ENCODE measurements at places on chromosomes 4 and X.

GRCh38 chr4:3501126-3501824 lies 30.9 kb downstream of the LRPAP1 start:
- no peak for DNase-seq

DNA sequence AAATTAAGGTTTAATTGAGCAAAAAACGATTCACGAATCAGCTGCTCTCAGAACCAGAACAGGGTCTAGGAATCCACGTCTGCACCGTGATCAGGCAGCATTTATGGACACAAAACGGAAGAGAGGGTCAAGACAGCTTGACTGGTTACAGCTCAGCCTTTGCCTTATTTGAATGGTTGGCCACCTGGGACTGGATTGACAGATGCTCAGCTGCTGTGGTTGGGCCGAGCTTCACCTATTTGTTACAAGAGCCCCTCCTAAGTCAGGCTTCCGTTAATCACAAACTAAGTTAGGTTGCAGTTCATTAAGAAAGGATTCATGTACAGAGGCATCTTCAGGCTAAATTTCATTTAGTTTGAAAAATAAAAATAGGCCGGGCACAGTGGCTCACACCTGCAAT lies 50.6 kb upstream of the MAN2B2 start:
- DNase-seq: no peak

DNA sequence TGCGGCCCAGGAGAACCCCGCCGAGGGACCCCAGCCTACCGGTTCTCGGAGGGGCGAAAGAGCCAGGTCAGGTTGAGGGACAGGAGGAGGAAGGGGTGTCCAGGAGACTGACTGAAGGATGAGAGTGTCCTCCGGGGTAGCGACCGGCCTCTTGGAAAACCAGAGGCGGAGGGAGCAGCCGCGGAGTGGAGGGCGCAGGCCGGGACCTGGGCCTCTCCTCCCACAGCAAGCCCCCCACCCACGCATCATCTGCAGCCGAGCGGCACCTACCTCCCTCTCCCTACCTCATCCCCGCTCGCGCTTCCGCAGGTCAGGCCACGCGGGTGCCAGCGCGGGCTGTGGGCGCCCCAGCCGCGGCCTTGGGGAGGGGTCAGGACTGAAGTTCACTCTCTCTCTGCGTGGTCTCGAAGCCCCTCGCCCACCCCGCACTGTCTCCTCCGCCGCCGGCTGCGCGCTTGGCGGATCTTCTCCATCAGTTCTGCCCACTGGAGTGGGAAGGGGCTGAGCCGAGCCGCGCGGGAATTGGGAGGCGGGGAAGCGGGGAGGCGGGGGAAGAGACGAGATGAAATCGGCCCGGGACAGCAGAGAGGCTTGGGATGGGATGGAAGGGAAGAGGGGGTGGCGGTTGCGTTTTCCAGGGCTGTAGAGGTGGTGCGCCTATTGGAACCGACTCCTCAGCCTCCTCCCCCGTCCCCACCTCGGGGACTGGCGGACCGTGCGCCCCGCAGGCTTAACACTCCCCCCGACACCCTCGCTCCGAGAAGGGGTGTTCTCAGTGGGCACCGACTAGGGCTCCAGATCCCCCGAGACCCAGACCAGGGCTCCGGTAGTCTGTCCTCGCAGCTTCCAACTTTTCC lies 1.8 kb downstream of the NLGN4X start:
- DNase-seq: no peak

DNA sequence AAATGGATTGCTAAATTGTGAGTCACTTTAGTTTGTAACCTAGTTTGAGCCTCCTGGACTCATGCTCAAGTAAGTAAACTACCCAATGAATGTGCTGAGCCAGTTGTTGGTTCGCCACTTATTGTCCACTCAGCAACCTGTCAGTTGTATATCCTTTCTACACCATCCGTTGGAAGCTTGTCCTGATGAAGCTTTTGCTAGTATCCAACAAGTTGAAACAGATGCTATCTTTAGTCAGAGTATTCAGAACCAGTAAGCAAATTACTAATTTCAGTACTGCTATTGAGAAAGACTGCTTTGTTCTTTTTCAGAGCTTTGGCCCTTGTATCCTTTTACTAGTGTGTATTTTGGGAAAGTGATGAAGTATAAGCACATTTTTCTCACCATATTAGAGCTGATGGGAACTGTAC lies 4.3 kb upstream of the NAA15 start:
- DNase-seq: no peak

GRCh38 chr4:190017357-190018200 lies 9.5 kb downstream of the FRG2 start:
- DNase-seq: no peak

- no peak for DNase-seq
These were observed 9.6 kb upstream of the UVSSA start for GRCh38 chr4:1337376-1337831.

DNA sequence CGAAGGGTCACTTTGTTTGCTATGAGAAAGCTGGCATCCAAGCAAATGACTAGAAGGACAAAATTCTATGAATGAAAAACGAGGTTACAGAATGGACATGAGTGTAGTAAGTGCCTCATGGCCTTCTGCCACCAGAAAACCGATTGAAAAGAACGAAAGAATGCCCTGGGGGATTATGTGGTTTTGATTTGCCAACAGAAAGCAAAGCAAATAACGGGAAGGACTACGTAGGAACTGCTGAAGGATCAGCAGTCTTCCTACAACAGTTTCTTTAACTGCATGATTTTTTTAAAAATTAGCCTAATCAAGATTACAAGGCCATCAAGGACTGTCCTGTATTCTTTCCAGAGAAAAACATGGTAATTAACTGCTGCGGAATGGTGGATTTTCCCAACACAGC lies 50.6 kb downstream of the NRK start:
- no peak for DNase-seq

DNA sequence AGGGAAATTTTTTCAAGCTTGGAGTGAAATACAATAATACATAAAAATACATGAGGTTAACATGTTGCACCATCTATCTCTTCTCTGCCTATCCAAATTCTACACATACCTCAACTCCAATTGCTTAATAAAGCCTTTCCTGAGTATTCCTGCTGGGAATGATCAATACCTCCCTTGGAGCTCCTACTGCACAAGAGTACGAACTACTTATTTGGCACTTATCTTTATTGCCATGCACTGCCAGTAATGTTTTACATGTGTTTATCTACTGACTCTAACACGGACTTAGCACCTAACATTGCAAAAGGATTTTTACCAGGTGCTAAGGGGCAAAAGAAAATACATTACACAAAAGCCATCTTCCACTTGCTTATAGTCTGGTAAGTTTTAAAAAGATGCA lies 80.2 kb downstream of the ADGRA3 start:
- no peak for DNase-seq

GRCh38 chr4:124899997-124900396 lies 187.5 kb upstream of the ANKRD50 start:
- DNase-seq: no peak

DNA sequence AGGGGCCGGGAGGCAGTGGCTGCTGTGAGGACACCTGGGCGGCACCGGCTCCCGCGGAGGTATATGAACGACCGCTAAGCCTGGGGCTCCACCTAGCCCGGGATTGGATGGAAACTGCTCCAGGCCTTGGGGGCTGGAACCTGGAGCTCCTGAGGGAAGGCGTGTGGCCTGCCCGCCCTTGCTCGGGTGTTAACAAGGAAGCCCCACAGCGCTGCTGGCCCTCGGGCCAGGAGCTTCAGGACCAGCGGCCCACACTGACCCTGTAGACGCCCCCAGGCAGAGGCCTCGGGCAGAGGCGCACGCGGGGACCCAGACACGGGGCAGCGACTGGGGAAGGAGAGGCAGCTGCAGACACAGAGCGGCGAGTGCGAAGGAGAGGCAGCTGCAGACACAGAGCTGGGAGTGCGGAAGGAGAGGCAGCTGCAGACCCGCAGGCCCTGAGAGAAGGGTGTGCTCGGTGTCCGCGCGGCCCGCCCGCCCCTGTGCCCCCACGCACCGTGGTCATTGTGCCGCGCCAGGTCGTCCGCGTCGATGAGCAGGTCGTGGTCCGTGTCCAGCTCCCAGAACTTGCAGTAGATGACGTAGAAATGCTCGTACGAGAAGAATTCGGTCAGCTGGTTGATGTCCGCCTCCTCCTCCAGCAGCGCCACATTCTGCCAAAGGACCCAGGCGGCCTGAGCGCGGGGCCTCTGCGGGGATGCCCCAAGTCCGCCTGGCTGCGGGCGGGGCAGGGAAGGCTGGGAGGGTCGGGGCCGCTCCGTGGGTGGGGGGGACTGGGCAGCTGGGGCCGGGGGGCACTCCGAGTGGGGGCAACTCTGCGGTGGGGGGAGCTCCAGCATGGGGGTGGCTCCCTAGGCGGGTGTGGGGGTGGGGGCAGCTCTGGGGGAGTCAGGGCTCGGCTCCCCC lies 26.7 kb upstream of the GTPBP6 start:
- DNase-seq: no peak

- DNase-seq: no peak
These were observed 472.2 kb downstream of the PCDH7 start for GRCh38 chr4:31192341-31192740.

DNA sequence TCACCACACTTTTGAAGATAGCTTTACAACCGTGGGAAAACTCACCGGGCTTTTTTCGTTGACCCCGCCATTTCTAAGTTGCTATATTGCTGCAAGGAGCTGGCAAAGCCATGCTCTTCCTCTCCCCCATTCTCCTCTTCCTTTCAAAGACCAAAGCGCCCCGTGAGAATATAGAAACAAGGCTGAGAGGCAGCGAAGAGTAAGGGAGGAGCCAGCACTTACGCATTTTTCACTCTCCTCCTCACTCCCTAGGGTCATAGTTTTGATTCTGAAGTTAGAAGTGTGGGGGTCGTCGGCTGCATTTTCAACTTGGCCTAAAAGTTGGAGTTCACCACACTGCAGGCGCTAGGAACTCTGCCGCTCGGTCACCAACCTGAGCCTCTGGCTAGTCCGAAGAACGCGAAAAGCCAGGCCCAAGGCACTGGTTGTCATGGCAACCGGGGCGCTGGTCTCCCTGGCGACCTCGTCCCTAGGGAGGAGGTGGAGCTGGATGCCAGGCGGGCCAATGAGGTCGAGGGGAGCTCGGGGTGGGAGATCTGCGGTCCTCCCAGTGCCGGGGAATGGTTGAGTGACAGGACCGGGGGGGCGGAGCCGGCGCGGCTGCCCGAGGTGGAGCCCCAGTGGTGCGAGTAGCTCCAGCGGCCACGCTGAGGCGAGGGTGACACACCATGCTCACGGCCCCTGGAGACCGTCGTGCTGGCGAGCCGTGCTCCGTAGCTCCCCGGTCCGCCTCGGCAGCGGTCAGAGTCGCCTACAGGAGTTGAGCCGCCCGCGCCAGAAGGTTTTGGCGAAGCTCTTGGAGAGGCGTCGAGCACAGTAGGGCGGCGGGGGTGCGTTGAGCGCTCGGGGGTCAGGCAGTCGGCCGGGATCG lies at the start of gene PTPN13:
TSS of gene PTPN13 (plus strand) at position 628 of the 871 bp plus-strand sequence. CDS start 40,942 bp downstream, outside the sequence.
- peak; percentile 79 for DNase-seq

DNA sequence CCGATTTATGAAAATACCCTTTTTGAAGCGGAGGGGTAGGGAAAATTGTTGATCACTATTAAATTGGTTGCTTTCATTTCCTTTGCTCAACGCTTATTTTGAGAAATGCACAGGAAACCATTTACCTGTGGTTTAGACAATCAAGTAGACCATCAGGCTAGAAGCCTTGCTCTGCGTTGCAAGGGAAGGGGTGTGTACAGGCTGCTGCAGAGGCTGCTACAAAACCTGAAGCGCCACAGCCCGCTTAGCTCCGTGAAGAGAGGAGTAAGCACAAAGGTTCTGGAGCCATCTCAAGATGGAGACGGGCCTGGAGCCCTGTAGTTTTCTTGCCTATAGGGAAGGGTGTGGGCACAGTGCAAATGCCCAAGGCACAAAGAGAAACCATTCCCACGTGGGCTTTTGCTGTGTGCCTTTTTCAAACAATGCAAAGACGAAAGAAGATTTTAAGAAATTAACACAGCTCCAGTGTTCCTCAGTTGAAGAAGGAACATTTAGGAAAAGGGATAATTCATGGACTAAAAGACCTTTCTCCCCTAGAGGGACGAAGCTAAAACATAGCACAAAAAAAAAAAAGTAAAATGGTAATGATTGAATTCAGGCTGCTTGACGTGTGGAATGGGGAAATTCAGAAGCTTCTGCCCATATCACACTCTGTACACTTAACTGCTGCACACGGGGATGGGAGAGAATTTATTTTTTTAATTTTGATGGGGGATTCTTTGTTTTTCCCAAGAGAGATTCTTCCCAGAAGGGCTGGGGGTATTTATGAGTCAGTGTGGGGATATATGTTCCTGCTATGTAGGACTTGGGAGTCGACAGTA lies 3.5 kb downstream of the TMSB4X start:
- peak; percentile 83 for DNase-seq

GRCh38 chr4:41236032-41236431 lies 20.7 kb upstream of the UCHL1 start:
- no peak for DNase-seq

- no peak for DNase-seq
These were observed 56.0 kb downstream of the PDLIM5 start for GRCh38 chr4:94507708-94508107.

- no peak for DNase-seq
These were observed 59.5 kb upstream of the MSANTD1 start for GRCh38 chr4:3189459-3189858.

- no peak for DNase-seq
These were observed 641.3 kb downstream of the RPA4 start for GRCh38 chrX:97524997-97525396.

GRCh38 chr4:57200799-57201327 lies 90.7 kb upstream of the IGFBP7 start:
- no peak for DNase-seq

DNA sequence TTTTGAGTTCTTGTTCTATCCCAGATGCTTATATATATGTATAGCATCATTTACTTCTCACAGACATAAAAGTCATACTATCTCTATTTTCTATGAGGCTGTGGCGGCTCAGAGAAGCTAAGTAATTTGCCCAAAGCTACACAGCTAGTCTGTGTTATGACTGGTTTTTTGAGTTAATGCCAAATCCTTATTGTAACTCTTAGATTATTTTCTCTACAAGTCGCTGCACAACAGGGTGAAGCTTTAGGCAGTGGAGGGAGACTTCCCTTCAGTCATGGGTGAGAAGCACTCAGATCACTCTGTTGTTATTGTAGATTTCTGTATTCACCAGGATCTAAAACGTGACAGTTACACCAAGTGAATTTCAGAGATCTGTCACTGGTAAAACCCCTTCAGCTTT lies 48.1 kb downstream of the WWC2 start:
- DNase-seq: no peak

DNA sequence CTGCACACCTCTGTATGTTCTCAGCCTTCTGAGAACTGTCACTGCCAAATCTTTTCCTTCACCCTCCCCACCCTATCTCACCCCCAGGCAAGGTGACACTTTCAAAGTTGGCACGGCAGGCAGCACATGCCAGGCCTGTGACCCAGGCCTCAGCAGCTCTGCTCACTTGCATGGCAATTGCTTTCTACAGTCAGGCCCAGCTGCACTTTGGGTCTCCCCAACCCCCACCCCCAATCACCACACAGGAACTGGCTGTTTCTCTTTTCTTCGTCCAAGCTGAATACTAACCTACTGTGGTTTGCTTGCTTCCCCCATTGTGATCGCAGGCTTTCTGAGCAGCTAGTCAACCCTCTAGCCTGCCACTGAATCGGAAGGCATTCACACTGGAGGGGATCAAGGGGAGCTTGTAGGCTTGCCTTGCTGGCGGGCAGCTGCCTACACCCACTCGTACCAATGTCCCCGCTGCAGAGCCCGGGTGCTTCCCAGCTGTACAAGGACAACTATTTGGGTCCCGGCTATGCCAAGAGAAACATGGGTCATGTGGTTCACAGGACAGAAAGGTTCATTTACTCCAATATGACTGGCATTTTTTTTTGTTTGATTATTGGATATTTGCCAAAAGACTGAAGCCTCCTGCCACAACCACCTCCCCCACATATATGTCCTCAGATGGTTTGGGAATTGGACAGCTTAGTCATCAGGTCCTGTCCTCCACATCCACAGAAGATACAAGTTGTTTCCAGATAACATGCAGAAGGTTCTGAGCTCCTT lies 28.1 kb downstream of the SLC25A43 start:
- DNase-seq: peak; percentile 57

- no peak for DNase-seq
These were observed 456.5 kb downstream of the SPOCK3 start for GRCh38 chr4:166777760-166778159.
